Naive thymus-derived CD8-positive, alpha-beta T cell (primary cell): ENCODE measurements at places on chromosomes 12 and 14. TPM values are rescaled to one million over a fixed set of nuclear protein-coding genes. Genes with fewer than 3 reads are reported as not detected.

LTB4R2 gene
- total RNA-seq, result 13.0 TPM

- peaks cover 93% of the 10 kb centered on the region for H3K27me3 ChIP-seq
- H3K4me1 ChIP-seq, result peaks cover 19% of the 10 kb centered on the region
- H3K4me3 ChIP-seq, result peak within 1 kb of the TSS; percentile 65
- H3K27ac ChIP-seq, result no peak within 1 kb of the TSS
Measured at GRCh38 chr12:21940549-21941505, at the start of gene ABCC9. ABCC9 (minus strand) TSS chr12:21941426; CDS start chr12:21936674, 4,752 bp downstream.

- H3K27me3 ChIP-seq, result peaks cover 4% of the 10 kb centered on the region
- H3K27ac ChIP-seq, result no peak overlapping the region
- H3K36me3 ChIP-seq, result no peaks in the 10 kb centered on the region
- H3K4me3 ChIP-seq, result no peak overlapping the region
- no peaks in the 10 kb centered on the region for H3K4me1 ChIP-seq
- no peak for DNase-seq
Measured at GRCh38 chr14:38507299-38507698, 251.4 kb upstream of the CLEC14A start.

GRCh38 chr14:80545935-80546854 is 334.9 kb upstream of the DIO2 start:
- DNase-seq, result no peak
- H3K27ac ChIP-seq, result no peak overlapping the region
- no peaks in the 10 kb centered on the region for H3K36me3 ChIP-seq
- H3K27me3 ChIP-seq, result no peaks in the 10 kb centered on the region

DNA sequence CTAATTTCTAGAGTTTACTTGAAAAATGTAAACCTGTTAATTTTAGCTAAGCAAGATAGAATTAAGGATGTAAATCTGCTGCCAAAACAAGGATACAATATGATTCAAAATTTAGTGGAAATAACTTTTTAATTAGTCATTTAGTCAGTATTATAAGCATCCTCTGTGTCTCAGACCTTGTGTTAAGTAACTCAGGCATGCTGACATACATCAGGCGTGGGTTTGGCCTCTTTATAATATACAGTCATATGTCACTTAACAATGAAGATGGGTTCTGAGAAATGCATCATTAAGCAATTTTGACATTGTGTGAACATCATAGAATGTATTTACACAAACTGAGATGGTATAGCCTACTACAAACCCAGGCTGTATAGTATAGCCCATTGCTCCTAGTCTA is 386.9 kb downstream of the ZFP36L1 start:
- H3K4me1 ChIP-seq, result peaks cover 48% of the 10 kb centered on the region
- H3K27me3 ChIP-seq, result no peaks in the 10 kb centered on the region
- DNase-seq, result no peak

- no peak for DNase-seq
- H3K4me3 ChIP-seq, result no peak overlapping the region
- H3K4me1 ChIP-seq, result no peaks in the 10 kb centered on the region
- no peaks in the 10 kb centered on the region for H3K36me3 ChIP-seq
Measured at GRCh38 chr14:36807727-36808126, 146.1 kb downstream of the PAX9 start.
